IMR-90 (cell line): ENCODE measurements at places on chromosomes 6 and 20. TPM values are rescaled to one million over a fixed set of nuclear protein-coding genes. Genes with fewer than 3 reads are reported as not detected.

The EYA4 gene
- polyA plus RNA-seq = 4.4 and 5.7 TPM in 2 replicates

The MYT1 gene
- polyA plus RNA-seq = not detected in 2 replicates

The FAM83B gene
- polyA plus RNA-seq = 0.02 TPM in 1 of 2 replicates, not detected in the other

The KHDC1L gene
- polyA plus RNA-seq = 0.22 and 0.68 TPM in 2 replicates

The HFE gene
- polyA plus RNA-seq = 11.7 and 15.7 TPM in 2 replicates

The SERPINB1 gene
- 7.0 and 9.1 TPM in 2 replicates for polyA plus RNA-seq

The SRSF12 gene
- 0.13 and 0.21 TPM in 2 replicates for polyA plus RNA-seq

The RPP21 gene
- polyA plus RNA-seq = 79.1 and 96.7 TPM in 2 replicates

The PET117 gene
- polyA plus RNA-seq = 7.8 and 8.3 TPM in 2 replicates

The RGS19 gene
- 17.5 and 21.5 TPM in 2 replicates for polyA plus RNA-seq

The HS3ST5 gene
- polyA plus RNA-seq = not detected in 2 replicates

The CD109 gene
- polyA plus RNA-seq = 2.6 and 3.6 TPM in 2 replicates

The MTFR2 gene
- 6.0 and 7.2 TPM in 2 replicates for polyA plus RNA-seq

The GFOD1 gene
- polyA plus RNA-seq = 1.8 and 2.2 TPM in 2 replicates

The PRPF6 gene
- 38.5 and 43.5 TPM in 2 replicates for polyA plus RNA-seq

The WFDC5 gene
- not detected in 2 replicates for polyA plus RNA-seq

The PAX1 gene
- polyA plus RNA-seq = not detected in 2 replicates

The ZNF831 gene
- not detected in 2 replicates for polyA plus RNA-seq
